ENCODE measurements at places on chromosomes 6 and 20.

DNA sequence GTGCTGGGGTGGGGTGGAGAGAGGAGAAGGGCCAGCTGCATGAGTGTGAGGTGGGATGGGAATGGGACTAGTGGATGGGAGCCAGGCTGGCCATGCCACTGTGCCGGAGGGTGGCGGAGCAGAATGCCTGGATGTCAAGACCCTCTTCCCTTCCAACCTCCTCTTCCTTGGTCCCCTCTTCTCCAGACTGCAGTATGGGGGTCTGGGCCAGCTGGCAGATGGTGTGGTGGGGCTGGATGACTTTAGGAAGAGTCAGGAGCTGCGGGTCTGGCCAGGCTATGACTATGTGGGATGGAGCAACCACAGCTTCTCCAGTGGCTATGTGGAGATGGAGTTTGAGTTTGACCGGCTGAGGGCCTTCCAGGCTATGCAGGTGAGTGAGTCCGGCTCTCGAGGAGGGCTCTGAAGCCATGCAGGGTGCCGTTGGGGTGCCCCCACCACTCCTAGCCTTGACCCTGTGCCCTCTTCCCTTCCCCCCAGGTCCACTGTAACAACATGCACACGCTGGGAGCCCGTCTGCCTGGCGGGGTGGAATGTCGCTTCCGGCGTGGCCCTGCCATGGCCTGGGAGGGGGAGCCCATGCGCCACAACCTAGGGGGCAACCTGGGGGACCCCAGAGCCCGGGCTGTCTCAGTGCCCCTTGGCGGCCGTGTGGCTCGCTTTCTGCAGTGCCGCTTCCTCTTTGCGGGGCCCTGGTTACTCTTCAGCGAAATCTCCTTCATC is 7.7 kb downstream of the DDR1 start:
- no peak for DNase-seq

DNA sequence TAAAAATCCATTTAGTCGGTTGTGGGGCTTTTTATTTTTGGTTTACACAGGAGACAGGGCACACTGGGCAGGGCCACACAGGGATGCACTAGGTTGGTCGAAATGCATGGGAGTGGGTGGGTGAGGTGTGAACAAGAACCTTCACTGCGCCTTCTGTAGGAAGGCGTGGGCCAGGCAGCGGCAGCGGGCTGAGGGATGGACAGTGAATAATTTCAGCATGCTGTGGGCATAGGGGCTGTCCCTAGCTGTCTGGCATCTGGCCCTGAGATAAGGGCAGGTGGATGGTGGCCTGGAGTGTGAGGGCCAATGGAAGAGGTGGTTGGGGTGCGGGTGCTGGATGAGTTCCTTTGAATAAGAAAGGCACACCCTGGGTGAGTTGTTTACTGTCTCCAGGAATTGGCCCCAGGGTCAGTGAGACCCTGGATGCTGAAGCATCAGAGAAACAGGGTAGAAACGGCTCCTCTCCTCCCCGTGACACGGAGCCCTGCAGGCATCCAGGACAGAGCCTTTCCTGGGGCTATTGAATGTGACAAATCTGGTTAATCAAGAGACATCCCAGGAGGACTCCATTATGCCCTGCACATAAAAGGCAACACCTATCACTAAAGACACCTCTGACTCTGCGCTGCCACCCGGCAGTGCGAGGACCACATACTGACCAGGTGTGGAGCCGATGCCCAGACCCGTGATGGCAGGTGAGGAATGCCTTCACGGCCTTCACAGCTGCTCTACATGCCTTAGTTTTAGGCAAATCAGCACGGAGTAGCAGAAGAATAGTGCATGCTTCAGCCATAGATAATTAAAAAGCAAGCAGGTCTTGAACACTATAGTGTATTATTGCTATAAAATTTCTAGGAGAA is 123.0 kb upstream of the SNX9 start:
- DNase-seq, result no peak

DNA sequence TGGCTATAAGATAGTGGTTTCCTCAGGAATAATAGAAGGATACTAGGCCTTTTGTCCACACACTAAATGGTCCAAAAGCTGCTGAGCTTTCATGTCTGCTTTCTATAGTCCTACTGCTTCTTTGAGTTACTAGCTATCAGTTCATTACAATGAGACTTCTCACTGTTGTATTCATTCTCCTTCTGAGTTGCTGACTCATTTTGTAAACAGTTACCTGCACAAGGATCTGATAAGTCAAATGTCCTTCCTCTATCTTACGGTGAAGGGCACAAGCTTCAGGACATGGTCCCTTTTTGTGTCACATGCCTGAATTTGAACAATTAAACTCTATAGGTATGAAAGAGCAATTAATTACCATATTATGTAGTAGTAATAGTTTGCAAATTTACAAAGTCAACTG is 90.5 kb downstream of the MAN1A1 start:
- DNase-seq, result no peak

GRCh38 chr20:408843-409696 is 971 bp downstream of the RBCK1 start:
- DNase-seq, result no peak

DNA sequence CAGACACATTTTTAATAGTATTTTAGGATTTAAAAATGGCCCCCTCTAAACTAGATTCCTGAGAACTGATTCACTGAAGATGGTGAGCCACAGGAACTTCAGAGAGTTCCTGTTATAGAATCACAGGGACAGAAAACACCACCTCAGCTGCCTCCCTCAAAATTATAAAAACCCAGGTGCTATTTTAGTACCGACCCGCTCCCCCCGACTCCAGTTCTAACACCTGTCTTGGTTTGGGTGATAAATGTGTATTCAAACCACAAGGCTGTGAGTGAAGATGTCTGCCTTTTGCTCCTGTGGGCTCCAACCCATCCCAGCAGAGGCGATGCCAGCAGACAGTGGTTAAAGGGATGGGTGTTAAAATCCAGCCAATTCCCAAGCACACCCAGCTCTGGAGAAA is 127.4 kb upstream of the LY86 start:
- DNase-seq, result no peak

GRCh38 chr6:142326540-142326939 is 24.7 kb downstream of the ADGRG6 start:
- DNase-seq, result no peak
